ENCODE measurements at places on chromosomes 12 and 14. TPM values are rescaled to one million over a fixed set of nuclear protein-coding genes. Genes with fewer than 3 reads are reported as not detected.

- no peak for DNase-seq
These were observed 83.3 kb downstream of the KIF21A start for GRCh38 chr12:39359645-39360044.

GRCh38 chr14:56292970-56293369 is 174.8 kb downstream of the PELI2 start:
- no peak for DNase-seq

The KLRB1 gene
- 3.9 TPM for total RNA-seq

DNA sequence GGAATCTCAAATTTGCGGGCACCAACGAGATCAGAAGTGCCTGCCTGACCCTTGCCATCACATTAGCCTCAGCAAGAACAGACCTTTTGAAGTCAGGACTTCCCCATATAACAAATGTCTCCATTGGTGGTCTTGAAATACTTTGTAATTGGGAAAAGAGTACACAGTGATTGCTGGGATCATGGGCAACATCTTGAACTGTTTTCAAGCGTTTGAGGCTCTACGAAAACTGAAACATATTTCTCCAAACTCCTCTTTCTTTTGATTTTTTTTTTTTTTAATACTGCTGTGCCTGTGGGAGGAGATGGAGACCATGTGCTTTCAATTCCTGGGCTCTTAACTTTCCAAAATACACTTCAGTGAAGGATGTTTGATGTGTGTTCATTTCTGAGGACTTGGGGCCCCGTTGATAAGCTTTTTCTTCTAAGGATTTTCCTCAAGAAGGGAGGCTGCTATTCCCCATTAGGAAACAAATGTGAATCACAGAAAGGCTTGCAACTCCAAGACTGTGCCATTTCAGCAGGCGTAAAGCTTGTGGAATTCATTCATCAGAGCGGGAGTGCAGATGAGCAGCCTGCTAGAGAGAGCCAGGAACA is 94.5 kb downstream of the TMEM132C start:
- no peak for DNase-seq

The CABP1 gene
- 0.54 TPM for total RNA-seq

The CLEC4C gene
- total RNA-seq: not detected

- no peak for DNase-seq
These were observed 1365.7 kb downstream of the AACS start for GRCh38 chr12:126430921-126431320.

- no peak for DNase-seq
These were observed 183.6 kb downstream of the ERC1 start for GRCh38 chr12:1174659-1175058.

DNA sequence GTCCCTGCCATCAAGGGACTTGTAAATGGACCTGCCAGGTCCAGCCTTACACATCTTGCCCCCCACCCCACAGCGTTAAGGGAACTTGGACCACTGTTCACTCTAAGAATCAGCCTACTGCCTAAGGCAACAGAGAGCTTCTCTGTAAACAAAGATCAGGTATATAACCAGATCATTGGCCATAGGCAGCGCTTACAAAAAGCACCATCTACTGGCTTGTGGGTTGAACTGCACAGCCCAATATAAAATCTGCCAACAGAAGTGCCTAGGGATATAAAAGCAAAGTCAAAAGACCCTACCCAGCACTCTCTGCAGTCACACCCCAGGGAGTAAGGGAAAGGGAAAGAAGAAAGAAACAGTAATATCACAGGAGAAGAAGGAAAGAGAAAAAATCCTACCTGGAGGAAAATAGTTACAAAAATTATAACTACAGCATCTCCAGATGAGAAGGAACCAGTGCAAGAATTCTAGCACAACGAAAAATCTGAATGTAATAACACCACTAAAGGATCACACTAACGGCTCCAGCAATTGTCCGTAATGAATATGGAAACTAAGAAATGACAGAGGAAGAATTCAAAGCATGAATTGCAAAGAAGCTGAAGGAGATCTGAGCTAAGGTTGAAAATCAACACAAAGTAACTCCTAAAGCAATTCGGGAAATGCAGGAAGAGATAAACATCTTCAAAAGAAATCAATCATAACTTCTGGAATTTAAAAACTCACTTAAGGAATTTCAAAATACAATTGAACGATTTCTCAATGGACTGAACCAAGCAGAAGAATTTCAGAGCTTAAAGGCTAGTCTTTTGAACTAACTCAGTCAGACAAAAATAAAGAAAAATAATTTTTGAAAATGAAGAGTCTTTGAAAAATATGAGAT is 95.2 kb upstream of the PCED1B start:
- no peak for DNase-seq

DNA sequence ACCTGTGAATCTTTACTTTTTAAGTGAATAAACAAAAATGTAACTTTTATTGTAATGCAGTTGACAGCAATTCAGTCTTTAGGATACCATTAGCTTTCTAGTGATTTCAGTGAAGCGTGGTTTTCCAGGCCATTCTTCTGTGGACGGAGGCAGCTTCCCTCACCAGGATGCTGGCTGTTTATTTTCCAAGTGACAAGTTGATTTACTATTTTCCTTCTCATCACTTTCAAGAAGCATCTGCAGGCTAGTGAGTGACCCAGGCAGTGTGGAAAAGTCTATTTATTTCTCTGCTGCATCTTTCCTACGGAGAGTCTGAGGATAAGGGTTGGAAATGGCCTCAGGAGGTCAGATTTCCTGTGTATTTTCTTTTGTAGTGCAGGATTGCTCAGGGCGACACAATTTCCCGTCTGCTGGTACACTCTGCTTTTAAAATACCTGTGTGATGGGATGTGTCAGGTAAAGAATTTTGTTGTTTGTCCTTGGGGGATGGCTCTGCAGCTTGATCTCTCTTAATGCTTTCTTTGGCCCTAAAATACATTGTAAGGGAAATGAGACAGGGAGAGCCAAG is 467.8 kb downstream of the NRXN3 start:
- no peak for DNase-seq

DNA sequence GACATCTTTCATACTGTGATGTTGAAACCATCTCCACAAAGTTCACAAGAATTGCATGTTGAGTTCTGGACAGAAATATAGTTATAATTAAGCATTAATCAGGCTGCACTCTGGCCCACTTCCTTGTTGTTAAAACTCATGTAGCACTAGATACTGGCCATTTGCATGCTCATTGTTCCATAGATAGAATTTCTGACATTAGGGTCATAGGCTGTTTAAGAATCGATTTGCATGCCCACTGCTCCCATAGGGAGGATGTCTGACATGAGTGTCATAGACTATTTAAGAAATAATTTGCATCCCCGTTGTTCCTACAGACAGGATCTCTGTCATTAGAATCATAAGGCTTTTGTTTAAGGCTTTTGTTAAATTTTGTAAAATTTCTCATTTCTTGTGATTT is 50.2 kb downstream of the MYF5 start:
- no peak for DNase-seq

- DNase-seq: no peak
These were observed 119.1 kb downstream of the PTPN11 start for GRCh38 chr12:112537710-112538396.

GRCh38 chr12:526089-526488 is 66.3 kb downstream of the B4GALNT3 start:
- no peak for DNase-seq

DNA sequence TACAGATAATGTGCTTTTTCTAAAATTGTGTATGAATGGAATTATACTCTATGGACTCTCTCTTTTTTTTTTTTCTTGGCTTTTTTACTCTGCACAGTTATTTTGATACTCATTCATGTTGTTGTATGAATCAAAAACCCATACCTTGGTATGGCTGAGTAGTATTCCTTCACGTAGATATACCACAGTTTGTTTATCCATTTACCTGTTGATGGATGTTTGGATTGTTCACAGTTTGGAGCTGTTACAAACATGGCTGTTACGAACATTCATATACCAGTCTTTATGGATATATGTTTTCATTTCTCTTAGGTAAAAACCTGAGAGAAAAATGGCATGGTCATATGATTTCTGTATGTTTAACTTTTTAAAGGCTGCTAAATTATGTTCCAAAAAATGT is 43.2 kb downstream of the TMTC3 start:
- no peak for DNase-seq

The DDX47 gene
- 23.5 TPM for total RNA-seq

The MEG3 gene
- 5.8 TPM for total RNA-seq

The KRT72 gene
- 1.1 TPM for total RNA-seq

DNA sequence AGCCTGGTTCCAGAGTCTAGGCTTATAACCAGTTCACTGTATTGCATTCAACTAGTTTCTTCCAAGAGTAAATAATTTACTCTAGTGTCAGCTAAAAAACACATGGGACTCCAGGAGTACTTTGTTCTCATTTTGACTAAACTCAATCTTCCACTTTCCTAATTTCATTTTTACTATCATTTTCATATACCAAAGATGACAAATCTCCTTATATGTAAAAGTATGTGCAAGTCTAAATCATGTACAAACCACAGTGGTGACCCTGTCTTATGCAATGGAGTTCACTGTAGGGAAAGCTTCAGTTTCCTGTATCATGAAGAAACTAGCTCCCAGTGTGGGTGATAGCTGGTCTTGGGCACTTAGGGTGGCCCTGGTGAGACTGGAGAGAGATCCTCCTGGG is 151.6 kb downstream of the HELB start:
- no peak for DNase-seq

- no peak for DNase-seq
These were observed 190.7 kb upstream of the CCND2 start for GRCh38 chr12:4082809-4083403.

The BAZ1A gene
- total RNA-seq: 61.1 TPM

DNA sequence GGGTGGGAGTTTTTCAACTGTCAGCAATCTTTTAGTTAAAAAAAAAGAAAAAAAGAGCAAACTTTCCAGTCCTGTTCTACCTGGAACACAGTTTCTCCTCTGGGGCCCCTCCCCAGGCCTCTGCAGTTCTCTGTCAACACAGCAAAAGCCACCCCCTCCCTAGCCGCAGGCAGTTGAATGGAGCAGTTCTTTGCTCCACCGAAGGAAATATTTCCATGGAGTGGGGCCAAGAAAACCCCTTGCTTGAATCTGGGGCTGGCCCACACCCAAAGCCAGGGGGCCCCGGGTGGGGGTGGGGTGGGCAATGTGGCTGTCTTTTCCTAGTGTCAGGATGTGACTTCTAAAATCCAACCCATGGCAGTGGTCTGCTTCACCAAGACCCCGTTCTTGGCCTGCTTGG is 5.0 kb upstream of the MEG3 start:
- no peak for DNase-seq

The REP15 gene
- 14.3 TPM for total RNA-seq

The IGF1 gene
- total RNA-seq: 21.5 TPM

The SP1 gene
- total RNA-seq: 83.4 TPM

The KIF21A gene
- 27.2 TPM for total RNA-seq

The CPNE6 gene
- total RNA-seq: 1.9 TPM

DNA sequence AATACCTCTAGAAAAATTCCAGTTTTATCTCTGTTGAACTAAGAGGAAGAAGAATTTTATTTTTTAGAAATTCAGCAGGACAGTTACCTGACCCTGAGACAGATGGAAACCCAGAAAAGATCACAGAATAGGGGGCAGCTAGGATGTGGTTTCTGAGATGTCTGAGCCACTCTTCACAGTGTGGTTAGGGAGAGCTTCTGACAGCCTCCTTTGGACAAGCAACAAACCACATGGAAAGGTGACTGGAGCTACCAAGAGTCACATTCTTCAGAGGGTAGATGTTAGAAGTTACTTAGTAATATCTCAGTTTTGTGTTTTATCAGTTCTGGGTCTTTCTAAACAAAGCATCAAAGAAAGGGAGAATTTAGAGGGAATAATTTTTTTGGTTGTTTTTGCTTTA is 117.3 kb upstream of the NAP1L1 start:
- no peak for DNase-seq

GRCh38 chr14:26379951-26380350 is 217.9 kb downstream of the NOVA1 start:
- no peak for DNase-seq

All from Peyer's patch (tissue), 4 donors.